ENCODE measurements at places on chromosomes 5 and 9. TPM values are rescaled to one million over a fixed set of nuclear protein-coding genes. Genes with fewer than 3 reads are reported as not detected.

The ELL2 gene
- total RNA-seq = 14.7 TPM

The CCDC187 gene
- total RNA-seq = not detected

The UGT3A2 gene
- not detected for total RNA-seq

The SOHLH1 gene
- not detected for total RNA-seq

The AGTPBP1 gene
- 37.2 TPM for total RNA-seq

The UGCG gene
- total RNA-seq = 21.8 TPM

The LRSAM1 gene
- 13.3 TPM for total RNA-seq

The LCN9 gene
- not detected for total RNA-seq

Data from activated CD4-positive, alpha-beta T cell treated with anti-CD3 and anti-CD28 coated beads, Interleukin-2, amount 10 ng/mL, durations not matched to agents 7 days and 5 days (primary cell).